ENCODE measurements at places on chromosomes 13 and 19.
A peak's percentile ranks its signal among the peaks of the same experiment; 100 is the strongest.

GRCh38 chr19:19160461-19161035 lies 9.5 kb downstream of the MEF2B start:
- no peak for DNase-seq

- no peak for DNase-seq
Observed at GRCh38 chr13:80201694-80202468, 139.0 kb downstream of the SPRY2 start.

DNA sequence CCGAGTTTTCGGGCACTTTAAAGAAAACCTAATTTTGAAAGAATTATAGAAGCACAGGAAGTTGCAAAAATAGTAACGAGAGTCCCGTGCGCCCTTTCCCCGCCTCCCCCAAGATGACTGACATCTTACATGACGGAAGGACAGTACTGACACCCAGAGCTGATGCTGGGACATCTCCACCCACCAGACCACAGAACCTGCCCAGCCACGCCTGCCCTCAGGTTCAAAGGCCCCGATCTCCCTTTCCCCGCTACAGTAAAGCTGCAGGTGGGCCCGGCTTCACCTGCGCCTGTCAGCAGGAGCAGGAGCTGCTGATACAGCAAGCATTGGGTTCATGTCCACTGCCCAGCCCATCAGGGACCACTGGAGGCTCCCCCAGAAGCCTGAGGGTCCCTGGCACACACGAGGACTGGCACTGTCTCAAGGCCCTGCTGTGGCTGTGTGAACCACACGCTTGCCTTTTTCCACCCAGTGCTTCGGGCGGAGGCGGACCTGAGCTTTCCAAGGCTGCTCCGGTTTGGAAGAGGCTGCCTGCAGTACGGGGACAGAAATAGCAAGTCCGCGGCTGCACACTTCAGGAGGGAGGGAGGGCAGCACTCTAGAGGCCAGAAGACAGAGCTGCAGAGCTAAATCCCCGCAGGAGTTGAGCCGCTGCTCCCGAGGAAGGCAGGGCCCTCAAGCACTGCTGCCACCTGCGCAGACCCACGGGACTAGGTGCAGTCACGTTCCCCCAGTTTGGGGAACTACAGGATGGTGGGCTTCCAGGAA lies 8.7 kb downstream of the MAP2K2 start:
- DNase-seq = no peak

DNA sequence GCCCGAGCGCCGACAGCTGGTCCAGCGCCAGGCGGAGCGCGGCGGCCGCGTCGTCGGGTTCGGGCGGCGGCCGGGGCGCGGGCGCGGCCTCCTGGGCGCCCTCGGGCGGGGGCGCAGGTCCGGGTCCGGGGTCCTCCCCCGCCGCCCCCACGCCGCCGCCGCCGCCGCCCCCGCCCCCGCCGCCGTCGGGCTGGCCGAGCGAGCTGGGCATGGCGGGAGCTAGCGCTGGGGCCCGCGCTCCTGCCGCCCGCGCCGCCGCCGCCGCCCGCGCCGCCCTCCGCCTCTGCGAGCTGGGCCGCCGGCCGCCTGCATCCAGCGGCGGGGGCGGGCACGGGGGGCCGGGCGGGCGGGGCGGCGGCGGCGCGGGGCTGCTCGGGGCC lies 287 bp downstream of the MEX3D start:
- no peak for DNase-seq

- DNase-seq = peak; percentile 12
Observed at GRCh38 chr13:109870696-109871370, 84.5 kb upstream of the IRS2 start.

DNA sequence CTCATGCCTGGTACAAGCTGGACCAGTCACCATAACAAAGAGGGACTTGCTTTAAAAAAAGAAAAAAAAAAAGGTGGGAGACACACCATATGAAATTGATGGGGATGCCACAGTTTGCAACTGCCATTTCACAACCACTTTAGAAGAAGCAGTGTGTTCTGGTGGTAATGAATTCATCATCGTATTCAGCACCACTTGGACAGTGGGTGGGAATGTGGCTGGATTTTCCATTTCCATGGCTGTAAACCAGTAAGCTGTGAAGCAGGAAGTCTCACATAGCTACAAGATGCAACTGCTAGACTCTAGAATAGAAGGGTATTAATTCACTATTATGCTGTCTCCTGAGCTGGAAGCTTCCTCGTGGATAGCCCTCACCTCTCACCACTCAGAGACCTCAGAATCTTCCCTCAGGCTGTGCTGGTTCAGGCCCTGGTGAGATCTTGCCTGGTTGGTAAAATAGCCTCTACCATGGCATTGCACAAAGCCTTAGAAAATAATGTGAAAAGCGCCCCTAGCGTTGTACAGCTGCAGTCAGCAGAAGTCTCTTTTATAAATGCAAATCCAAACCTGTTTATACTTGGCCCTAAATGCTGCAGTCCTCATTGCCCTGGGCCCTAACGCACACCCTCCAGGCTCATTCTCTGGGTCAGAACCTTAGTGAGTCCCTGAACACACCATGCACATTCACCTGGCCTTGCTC lies 150.7 kb downstream of the KCTD15 start:
- DNase-seq = no peak

Measured in fibroblast of skin of back (primary cell).